CD4-positive, alpha-beta T cell (primary cell): ENCODE measurements at places on chromosomes 6 and 20. TPM values are rescaled to one million over a fixed set of nuclear protein-coding genes. Genes with fewer than 3 reads are reported as not detected.

The NMBR gene
- not detected for total RNA-seq

The SLC22A2 gene
- not detected for total RNA-seq

The MAK gene
- total RNA-seq, result 0.47 TPM

The PNLDC1 gene
- total RNA-seq, result not detected

The ZKSCAN8 gene
- 23.2 TPM for total RNA-seq

The STX11 gene
- total RNA-seq, result 16.1 TPM

The GRM1 gene
- not detected for total RNA-seq

The SIRPB1 gene
- total RNA-seq, result 7.8 TPM

The MATN4 gene
- not detected for total RNA-seq
